ENCODE measurements at places on chromosomes 4 and X. TPM values are rescaled to one million over a fixed set of nuclear protein-coding genes. Genes with fewer than 3 reads are reported as not detected.

Gene SSX4B
- total RNA-seq: not detected

Gene MAGEB3
- not detected for total RNA-seq

Gene FAM184B
- total RNA-seq: 0.05 TPM

Gene LRCH2
- total RNA-seq: not detected

Gene PLAC1
- not detected for total RNA-seq

Gene F8A2
- total RNA-seq: not detected

Gene GPRASP1
- total RNA-seq: 3.0 TPM

- H3K36me3 ChIP-seq: no peaks in the 10 kb centered on the region
- peaks cover 36% of the 10 kb centered on the region for H3K4me1 ChIP-seq
- H3K27ac ChIP-seq: no peak overlapping the region
Observed at GRCh38 chr4:158817562-158818296, 48.9 kb downstream of the FNIP2 start.

DNA sequence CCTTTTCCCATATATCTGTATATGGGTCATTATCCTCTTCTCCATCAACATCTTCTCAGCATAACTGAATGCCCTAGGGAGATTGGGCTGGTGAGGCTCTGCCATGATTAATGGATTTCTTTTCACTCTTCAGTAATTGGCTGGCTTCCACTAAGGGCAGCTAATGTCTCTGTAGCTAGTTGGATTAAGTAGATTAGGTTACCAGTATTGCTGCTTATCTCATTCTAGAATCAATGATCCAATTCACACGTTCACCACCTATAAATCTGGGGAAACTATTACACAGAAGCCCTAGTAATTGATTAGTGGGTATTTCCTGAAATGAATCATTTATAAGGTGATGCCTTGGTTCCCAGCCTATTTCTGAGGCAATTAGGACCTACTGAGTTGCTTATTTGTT lies 94.8 kb downstream of the KDR start:
- H3K4me3 ChIP-seq: no peak overlapping the region
- H3K4me1 ChIP-seq: no peaks in the 10 kb centered on the region
- no peak for DNase-seq
- no peak overlapping the region for H3K27ac ChIP-seq
- H3K27me3 ChIP-seq: peaks cover 7% of the 10 kb centered on the region

DNA sequence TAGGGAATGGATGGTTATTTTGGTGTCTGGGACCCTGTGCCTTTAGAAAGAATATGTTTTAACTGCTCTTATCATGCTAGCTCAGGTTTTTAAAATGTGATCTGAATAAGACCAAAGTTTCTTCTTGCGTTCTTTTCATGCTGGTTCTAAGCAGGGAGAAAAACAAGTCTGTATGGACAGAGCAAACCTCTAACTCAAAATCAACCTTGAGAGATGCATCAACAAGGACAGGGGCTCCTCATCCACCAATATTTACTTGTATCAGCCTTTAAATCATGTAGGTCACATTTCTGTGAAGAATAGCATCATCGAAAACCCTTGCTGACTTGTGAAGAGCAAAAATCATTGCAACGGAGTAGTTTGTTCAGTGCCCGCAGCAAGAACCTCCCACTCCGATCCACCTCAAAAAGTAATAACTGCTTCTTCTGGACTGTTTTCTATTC lies 1.2 kb downstream of the ATP10D start:
- no peak for DNase-seq
- H3K27ac ChIP-seq: peak overlapping the region; percentile 27
- peaks cover 24% of the 10 kb centered on the region for H3K4me1 ChIP-seq
- H3K36me3 ChIP-seq: no peaks in the 10 kb centered on the region
- H3K27me3 ChIP-seq: no peaks in the 10 kb centered on the region

GRCh38 chr4:186939766-186940165 lies 216.1 kb upstream of the FAT1 start:
- no peaks in the 10 kb centered on the region for H3K27me3 ChIP-seq
- no peak overlapping the region for H3K27ac ChIP-seq
- H3K36me3 ChIP-seq: no peaks in the 10 kb centered on the region
- H3K4me1 ChIP-seq: no peaks in the 10 kb centered on the region
- H3K4me3 ChIP-seq: no peak overlapping the region

DNA sequence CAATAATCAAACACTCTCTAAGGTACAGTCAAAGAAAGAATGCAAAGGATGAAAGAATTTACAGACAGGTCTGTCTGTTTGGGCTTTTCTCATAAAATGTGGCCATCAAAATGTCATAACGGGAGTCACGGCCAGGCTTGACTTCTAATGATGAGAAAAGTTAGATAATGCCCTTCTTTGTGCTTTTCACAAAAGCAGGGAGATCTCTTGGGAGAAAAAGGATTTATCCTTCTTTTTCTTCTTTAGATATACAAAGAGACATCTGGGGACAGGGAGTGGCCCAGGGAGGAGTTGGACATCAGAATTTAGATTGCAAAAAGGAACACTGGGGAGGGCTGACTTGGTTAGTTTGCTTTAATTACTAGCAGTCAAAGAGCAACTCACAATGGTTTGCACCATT lies 93.1 kb downstream of the SLC39A8 start:
- H3K4me1 ChIP-seq: no peaks in the 10 kb centered on the region
- no peaks in the 10 kb centered on the region for H3K36me3 ChIP-seq
- H3K27me3 ChIP-seq: no peaks in the 10 kb centered on the region
- no peak overlapping the region for H3K4me3 ChIP-seq
- no peak for DNase-seq
- H3K27ac ChIP-seq: no peak overlapping the region

GRCh38 chrX:45710081-45710801 lies 509.6 kb upstream of the DIPK2B start:
- H3K4me1 ChIP-seq: peaks cover 59% of the 10 kb centered on the region
- H3K27me3 ChIP-seq: no peaks in the 10 kb centered on the region
- DNase-seq: peak; percentile 80
- no peak overlapping the region for H3K4me3 ChIP-seq
- peak overlapping the region; percentile 80 for H3K27ac ChIP-seq
- H3K36me3 ChIP-seq: no peaks in the 10 kb centered on the region

GRCh38 chr4:170083541-170083940 lies 6.2 kb downstream of the AADAT start:
- H3K27me3 ChIP-seq: peaks cover 19% of the 10 kb centered on the region
- H3K36me3 ChIP-seq: no peaks in the 10 kb centered on the region

- H3K36me3 ChIP-seq: peaks cover 21% of the 10 kb centered on the region
- DNase-seq: no peak
- no peaks in the 10 kb centered on the region for H3K27me3 ChIP-seq
- no peak overlapping the region for H3K4me3 ChIP-seq
- no peak overlapping the region for H3K27ac ChIP-seq
- peaks cover 61% of the 10 kb centered on the region for H3K4me1 ChIP-seq
Observed at GRCh38 chrX:9535101-9535500, 70.2 kb downstream of the TBL1X start.

DNA sequence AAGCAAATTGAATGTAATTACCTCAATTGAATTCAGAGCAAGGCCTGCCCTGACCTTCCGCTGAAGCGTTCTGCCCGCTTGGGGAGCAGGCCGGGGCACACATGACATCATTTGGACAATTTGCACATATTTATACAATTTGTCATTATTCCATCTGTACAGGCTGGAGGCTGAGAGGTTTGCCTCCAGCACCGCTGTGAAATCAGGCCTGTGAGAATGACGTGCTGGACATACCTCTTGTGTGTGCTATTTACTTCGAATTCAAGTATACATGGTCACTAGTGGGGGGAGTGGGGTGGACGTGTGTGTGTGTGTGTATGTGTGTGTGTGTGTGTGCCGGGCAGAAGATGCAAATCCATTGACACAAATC lies 285.6 kb downstream of the SHOX start:
- H3K36me3 ChIP-seq: no peaks in the 10 kb centered on the region
- H3K27me3 ChIP-seq: no peaks in the 10 kb centered on the region
- no peaks in the 10 kb centered on the region for H3K4me1 ChIP-seq
- no peak overlapping the region for H3K27ac ChIP-seq
- no peak overlapping the region for H3K4me3 ChIP-seq

DNA sequence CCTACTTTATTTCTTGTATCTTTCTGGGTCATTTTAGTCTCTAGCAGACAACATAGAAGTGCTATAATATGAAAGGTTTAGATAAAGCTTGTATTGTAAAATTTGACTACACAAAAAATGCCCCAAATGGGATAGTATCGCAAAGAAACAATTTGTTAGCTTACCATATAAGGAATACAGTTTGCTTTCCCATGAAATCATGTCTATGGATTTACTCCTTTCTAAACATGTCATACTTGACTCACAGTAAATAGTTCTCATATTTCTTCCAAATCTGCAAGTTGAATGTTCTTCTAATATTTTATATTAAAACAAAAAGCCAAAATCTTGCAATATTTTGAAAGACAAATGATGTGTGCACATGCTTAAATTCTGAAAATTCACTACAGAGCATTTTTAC lies 103.9 kb downstream of the PPA2 start:
- no peak overlapping the region for H3K27ac ChIP-seq
- H3K4me1 ChIP-seq: no peaks in the 10 kb centered on the region
- DNase-seq: no peak
- no peaks in the 10 kb centered on the region for H3K27me3 ChIP-seq

DNA sequence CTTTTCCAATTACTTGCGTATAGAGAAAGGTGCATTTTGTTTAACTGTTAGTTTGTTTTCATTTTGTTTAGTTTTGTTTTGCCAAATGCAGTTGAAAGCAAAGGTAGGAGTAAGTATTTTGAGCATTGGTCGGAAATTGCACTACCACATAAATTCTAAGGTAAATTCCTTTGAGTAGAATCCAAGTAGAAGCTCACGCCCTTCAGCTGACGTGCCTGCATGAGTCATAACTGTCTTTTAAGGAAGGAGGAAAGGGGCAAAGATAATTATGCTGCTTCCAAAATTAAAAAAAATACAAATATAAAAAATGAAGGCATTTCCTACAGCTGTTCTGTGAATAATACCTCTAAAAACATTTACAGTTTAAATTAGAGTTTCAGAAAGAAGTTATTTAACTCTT lies 110.2 kb upstream of the MYOZ2 start:
- no peak overlapping the region for H3K4me3 ChIP-seq
- H3K27ac ChIP-seq: no peak overlapping the region
- H3K4me1 ChIP-seq: no peaks in the 10 kb centered on the region
- no peak for DNase-seq

DNA sequence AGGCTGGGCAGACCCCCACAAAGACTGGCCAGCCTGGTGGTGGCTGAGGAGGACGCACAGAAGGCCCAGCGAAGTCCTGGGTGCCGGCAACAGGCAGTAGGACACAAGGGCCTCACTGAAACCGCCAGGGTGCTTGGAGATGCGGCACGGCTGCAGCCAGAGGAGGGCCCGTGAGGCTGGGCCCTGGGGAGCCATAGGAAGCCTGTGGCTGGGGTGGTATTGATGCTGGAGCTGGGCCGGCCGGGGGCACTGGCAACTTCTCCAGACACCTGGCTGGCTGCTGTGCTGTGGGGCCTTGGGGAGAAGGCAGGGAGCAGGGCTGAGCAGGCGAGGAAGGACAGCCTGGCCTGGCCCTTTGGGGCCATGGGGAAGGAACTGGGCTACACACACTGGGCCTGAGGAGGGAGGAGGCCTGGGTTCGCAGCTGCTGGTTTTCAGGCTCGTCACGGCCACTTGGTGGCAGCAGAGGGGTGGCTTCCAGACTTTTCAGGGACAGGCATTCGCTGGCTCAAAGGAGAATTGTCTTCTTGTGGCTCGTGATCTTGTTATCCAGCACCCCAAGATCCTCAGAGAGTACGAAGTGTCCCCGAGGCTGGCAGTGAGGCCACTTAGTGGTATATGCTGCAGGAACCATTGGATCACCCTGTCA lies 37.2 kb downstream of the ATP2B3 start:
- H3K27ac ChIP-seq: no peak overlapping the region
- H3K27me3 ChIP-seq: no peaks in the 10 kb centered on the region
- peak; percentile 74 for DNase-seq
- H3K4me1 ChIP-seq: no peaks in the 10 kb centered on the region

DNA sequence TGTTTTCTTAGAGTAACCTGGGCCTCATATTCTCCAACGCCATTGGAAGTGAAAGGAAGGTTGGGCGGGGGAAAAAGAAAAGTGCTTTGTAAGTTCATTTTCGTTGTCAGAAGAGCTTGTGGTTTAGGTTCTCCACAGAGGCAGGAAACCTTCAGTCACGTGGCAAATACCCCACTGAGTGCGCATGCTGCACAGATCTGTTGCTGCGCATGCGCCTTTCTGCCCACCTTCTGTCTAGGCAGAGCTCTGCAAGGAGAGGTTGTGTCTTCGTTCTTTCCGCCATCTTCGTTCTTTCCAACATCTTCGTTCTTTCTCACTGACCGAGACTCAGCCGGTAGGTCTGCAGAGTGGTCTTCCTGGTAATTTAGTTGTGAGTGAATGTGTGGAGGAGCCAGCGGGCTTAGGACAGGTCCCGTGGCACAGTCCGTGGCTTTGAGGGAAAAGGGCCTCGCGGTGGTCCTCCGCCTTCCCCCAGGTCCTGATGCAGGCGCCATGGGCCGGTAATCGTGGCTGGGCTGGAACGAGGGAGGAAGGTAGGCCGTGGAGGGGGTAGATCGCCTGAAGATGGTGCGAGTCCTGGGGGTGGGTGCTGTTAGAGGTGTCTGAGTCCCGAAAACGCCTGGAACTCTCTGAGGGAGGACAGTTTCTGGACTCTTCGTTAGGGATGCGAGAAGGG lies at the start of gene PAGE5:
Gene PAGE5 (plus strand): TSS at position 228 of the 676 bp plus-strand sequence. CDS start 1,037 bp downstream, outside the sequence.
- H3K27ac ChIP-seq: no peak within 1 kb of the TSS
- no peaks in the 10 kb centered on the region for H3K27me3 ChIP-seq
- DNase-seq: no peak
- no peaks in the 10 kb centered on the region for H3K4me1 ChIP-seq

DNA sequence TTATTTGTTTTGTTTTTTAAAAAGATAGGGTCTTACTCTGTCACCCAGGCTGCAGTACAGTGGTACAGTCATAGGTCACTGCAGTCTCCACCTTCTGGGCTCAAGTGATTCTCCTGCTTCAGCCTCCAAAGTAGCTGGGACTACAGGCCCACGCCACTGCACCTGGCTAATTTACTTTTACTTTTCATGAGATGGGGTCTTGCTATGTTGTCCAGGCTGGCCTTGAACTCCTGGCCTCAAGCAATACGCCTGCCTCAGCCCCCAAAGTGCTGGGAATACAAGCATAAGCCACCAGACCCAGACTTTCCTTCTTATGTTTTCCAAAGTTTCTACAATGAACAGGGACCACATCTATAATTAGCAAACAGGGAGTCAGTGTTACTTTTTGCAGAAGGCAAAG lies 37.9 kb upstream of the MXD4 start:
- H3K27me3 ChIP-seq: no peaks in the 10 kb centered on the region
- no peak for DNase-seq
- no peak overlapping the region for H3K4me3 ChIP-seq

- no peaks in the 10 kb centered on the region for H3K36me3 ChIP-seq
- no peak overlapping the region for H3K4me3 ChIP-seq
Observed at GRCh38 chr4:145545538-145546174, 64.0 kb downstream of the SMAD1 start.
